ENCODE measurements at places on chromosomes 6 and 20. TPM values are rescaled to one million over a fixed set of nuclear protein-coding genes. Genes with fewer than 3 reads are reported as not detected.

DNA sequence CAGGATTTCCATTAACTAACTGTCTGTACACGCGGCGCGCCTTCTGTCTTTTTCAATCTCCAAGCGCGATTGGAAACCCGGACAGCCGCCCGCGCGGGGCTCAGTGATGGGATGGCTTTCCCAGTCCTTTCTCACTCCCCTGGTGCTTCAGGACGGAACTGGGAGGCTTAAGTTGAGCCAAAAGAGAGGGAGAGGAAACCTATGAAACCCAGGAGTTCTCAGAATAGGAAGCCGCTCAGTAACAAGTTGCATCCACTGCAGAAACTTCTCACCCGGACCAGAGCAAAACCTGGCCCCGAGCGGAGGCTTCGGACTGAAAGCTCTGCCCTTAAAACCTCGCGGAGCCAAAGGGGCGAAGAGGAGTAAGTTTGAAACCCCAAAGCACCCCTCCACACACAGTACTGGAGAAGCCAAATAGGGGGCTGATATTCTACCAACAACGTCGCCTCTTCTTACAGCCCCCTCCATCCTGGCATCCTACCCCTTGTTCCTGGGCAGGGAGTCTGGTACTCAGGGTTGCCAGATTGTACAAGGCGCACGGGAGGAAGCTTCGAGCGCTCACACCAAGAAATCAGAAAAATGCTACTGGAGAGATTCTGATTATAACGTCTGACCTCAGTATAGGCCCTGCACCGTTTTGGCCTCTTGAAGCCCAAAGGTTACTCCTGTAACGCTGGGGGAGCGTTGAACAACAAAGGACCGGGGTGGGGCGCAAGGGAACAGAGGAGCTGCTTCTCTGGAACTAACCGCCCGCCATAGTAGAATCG is 906 bp upstream of the COL12A1 start:
- H3K4me3 ChIP-seq, result no peak overlapping the region
- H3K27me3 ChIP-seq, result peaks cover 62% of the 10 kb centered on the region
- no peak overlapping the region for H3K27ac ChIP-seq
- no peaks in the 10 kb centered on the region for H3K36me3 ChIP-seq
- DNase-seq, result no peak

DNA sequence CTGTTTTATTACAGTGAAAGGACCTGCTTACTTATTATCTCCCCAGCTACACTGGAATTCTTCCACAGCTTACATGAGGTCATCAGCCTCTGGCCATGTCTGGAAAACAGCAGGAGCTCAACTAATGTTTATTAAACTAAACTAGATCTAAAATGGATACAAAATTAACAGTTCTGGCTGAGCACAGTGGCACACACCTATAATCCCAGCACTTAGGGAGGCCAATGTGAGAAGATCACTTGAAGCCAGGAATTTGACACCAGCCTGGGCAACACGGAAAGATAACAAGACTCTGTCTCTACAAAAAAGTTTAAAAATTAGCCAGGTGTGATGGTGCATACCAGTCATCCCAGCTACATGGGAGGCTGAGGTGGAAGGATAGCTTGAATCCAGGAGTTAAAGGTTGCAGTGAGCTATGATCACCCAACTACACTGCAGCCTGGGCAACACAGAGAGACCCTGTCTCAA is 220.8 kb upstream of the MARCKS start:
- no peaks in the 10 kb centered on the region for H3K36me3 ChIP-seq
- peak; percentile 26 for DNase-seq
- no peak overlapping the region for H3K4me3 ChIP-seq
- H3K27me3 ChIP-seq, result no peaks in the 10 kb centered on the region
- peaks cover 89% of the 10 kb centered on the region for H3K4me1 ChIP-seq

GRCh38 chr6:108132863-108133262 is 33.0 kb upstream of the NR2E1 start:
- H3K4me1 ChIP-seq, result peaks cover 36% of the 10 kb centered on the region
- no peak for DNase-seq
- H3K4me3 ChIP-seq, result no peak overlapping the region
- H3K27ac ChIP-seq, result no peak overlapping the region
- H3K27me3 ChIP-seq, result peaks cover 1% of the 10 kb centered on the region
- no peaks in the 10 kb centered on the region for H3K36me3 ChIP-seq

GRCh38 chr6:15257357-15258132 is 11.7 kb downstream of the JARID2 start:
- H3K4me3 ChIP-seq, result no peak overlapping the region
- no peak for DNase-seq
- H3K27ac ChIP-seq, result no peak overlapping the region
- H3K27me3 ChIP-seq, result no peaks in the 10 kb centered on the region

GRCh38 chr6:83978324-83978734 is 55.2 kb upstream of the MRAP2 start:
- H3K36me3 ChIP-seq, result no peaks in the 10 kb centered on the region
- no peak overlapping the region for H3K4me3 ChIP-seq
- no peaks in the 10 kb centered on the region for H3K27me3 ChIP-seq

DNA sequence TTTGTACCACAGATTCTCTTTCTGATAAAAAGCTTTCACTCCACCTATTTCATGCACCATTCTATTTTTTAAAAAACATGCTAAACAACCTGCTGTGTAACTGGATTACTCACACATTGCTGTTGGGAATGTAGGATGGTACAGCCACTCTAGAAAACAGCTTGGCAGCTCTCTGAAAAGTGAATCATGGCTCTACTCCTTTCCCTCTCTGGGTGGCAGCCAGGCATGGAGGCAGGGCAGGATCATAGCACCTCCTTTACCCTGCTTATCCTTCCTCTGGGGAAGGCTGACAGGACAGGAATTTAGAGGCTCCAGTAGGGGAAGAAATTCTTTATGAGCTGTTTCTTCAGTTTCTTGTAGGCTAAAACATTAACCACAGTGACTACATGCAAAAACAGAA is 6.7 kb upstream of the VNN2 start:
- H3K27ac ChIP-seq, result no peak overlapping the region
- no peaks in the 10 kb centered on the region for H3K27me3 ChIP-seq
- no peak overlapping the region for H3K4me3 ChIP-seq
- no peaks in the 10 kb centered on the region for H3K36me3 ChIP-seq
- no peak for DNase-seq

The PROCR gene
- 1.4 TPM for total RNA-seq

- H3K27ac ChIP-seq, result no peak overlapping the region
- H3K36me3 ChIP-seq, result no peaks in the 10 kb centered on the region
- no peaks in the 10 kb centered on the region for H3K27me3 ChIP-seq
- peaks cover 12% of the 10 kb centered on the region for H3K4me1 ChIP-seq
- H3K4me3 ChIP-seq, result no peak overlapping the region
Observed at GRCh38 chr6:119036081-119036480, 42.4 kb downstream of the FAM184A start.

GRCh38 chr6:77930382-77930781 is 277.5 kb downstream of the MEI4 start:
- no peaks in the 10 kb centered on the region for H3K36me3 ChIP-seq
- H3K4me3 ChIP-seq, result no peak overlapping the region
- H3K27ac ChIP-seq, result no peak overlapping the region
- no peaks in the 10 kb centered on the region for H3K27me3 ChIP-seq
- no peaks in the 10 kb centered on the region for H3K4me1 ChIP-seq

- no peaks in the 10 kb centered on the region for H3K4me1 ChIP-seq
- H3K27me3 ChIP-seq, result peaks cover 4% of the 10 kb centered on the region
- H3K4me3 ChIP-seq, result no peak overlapping the region
- no peak overlapping the region for H3K27ac ChIP-seq
Observed at GRCh38 chr6:167988154-167988495, 9.3 kb upstream of the KIF25 start.

The SLC22A7 gene
- 22.6 TPM for total RNA-seq

- no peak overlapping the region for H3K4me3 ChIP-seq
- H3K36me3 ChIP-seq, result no peaks in the 10 kb centered on the region
- no peak for DNase-seq
- H3K4me1 ChIP-seq, result peaks cover 15% of the 10 kb centered on the region
- H3K27me3 ChIP-seq, result peaks cover 11% of the 10 kb centered on the region
Observed at GRCh38 chr20:2283706-2284423, 11.9 kb upstream of the TGM3 start.

The SLC22A16 gene
- not detected for total RNA-seq

- no peak overlapping the region for H3K27ac ChIP-seq
- H3K27me3 ChIP-seq, result peaks cover 7% of the 10 kb centered on the region
- H3K4me3 ChIP-seq, result peak overlapping the region; percentile 60
Observed at GRCh38 chr6:41683273-41683522, 44.9 kb downstream of the MDFI start.
